Activated CD8-positive, alpha-beta memory T cell treated with anti-CD3 and anti-CD28 coated beads for 1 hour (primary cell): ENCODE measurements at places on chromosomes 2 and 18.
A peak's percentile ranks its signal among the peaks of the same experiment; 100 is the strongest.

GRCh38 chr18:57794951-57795728, 8.0 kb downstream of the ATP8B1 start:
- DNase-seq = no peak

DNA sequence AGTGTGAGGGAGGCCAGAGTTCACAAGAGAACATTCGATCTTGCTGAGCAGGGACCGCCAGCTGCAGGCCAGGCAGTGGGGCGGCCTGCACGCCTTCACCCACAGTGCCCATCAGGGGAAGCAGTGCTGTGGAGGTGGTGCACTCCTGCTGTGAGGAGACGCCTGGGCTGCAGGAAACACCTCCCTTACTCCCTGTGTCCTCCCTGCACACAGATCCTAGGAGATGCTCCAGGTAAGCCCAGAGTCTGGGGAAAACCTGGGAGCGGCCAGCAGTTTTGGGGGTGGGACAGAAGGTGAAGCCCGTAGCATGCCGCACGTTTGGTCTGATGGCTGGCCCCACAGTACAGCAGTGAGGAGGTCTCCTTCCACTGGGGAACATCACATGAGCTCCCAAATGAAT, 180.8 kb upstream of the RAB6C start:
- DNase-seq = no peak

DNA sequence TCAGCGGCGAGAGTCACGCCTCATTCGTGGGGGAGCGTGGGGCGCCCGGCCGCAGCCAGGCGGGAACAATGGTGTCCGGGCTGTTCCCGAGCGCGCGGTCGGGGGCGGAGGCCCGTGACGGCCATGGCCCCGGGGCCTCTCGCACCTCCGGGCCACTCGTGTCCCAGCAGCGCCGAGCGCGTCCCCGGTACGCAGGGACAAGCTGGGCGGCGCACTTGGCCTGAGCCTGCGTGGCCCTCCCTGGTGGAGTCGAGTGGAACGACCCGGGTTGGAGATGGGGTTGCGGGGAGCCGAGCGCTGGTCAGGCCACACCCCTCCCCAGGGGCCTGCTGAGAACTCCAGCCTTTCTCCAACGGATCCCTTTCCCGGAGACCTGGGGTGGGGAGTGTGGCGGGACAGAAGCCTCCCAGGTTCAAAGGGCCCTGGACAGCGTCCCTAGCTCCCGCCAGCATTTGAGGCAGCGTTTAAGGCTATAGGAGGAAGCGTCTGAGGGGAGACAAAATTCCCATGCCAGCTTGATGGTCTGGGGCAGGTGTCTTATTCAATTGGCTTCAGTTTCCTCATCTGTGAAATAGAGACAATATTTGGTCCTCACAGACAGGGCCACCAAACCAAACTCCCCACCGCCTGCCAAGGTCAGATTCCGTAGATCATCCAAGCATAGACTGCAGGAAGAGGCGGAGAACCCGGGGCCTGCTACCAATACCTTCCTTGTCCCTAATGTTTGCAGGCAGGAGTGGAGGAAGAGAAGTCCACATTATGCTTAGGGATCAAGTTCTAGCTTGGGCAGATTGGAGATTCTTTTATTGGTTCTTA, 553 bp downstream of the CNDP2 start:
- peak; percentile 4 for DNase-seq

- no peak for DNase-seq
Observed at GRCh38 chr18:1034971-1035370, 130.3 kb downstream of the ADCYAP1 start.

GRCh38 chr2:146826388-146826787, 1018.4 kb upstream of the ACVR2A start:
- DNase-seq = no peak

GRCh38 chr2:210544831-210545230, 11.6 kb upstream of the CPS1 start:
- DNase-seq = no peak

GRCh38 chr2:220191031-220191430, 563.6 kb downstream of the SLC4A3 start:
- DNase-seq = no peak

DNA sequence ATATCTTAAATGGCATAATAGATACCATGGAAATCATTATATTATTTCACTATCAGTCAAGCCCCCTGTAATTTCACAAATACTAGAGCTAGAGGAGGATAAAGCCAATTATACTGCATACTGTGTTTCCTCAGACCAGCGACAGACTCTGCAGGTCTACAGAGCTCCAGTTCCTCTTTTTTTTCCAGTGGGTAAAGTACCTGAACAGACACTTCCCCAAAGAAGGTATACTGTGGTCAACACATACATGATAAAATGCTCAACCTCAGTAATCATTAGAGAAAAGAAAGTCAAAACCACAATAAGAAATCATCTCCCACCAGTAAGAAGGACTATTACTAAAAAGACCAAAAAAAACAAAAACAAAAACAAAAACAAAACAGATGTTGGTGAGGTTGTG, 44.6 kb downstream of the SCN7A start:
- no peak for DNase-seq

DNA sequence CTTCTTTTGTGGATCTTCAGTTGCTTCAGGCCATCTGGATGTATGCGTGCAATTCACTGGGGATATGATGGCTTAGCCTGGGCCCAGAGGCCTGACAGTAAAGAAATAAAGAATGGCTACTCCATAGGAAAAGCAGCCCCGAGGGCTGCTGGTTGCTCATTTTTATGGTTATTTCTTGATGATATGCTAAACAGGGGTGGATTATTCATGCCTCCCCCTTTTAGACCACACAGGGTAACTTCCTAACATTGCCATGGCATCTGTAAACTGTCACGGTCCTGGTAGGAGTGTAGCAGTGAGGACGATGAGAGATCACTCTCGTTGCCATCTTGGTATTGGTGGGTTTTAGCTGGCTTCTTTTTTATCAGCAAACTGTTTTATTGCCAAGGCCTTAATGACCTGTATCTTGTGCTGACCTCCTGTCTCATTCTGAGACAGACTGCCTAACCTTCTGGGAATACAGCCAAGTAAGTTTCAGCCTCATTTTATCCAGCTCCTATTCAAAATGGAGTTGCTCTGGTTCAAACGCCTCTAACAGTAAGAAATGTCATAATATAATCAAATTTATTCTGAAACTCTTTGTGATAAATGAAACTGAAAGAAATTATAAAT, 60.5 kb downstream of the DSEL start:
- DNase-seq = no peak

GRCh38 chr2:172101821-172102390, 794 bp downstream of the DLX2 start:
- DNase-seq = no peak

DNA sequence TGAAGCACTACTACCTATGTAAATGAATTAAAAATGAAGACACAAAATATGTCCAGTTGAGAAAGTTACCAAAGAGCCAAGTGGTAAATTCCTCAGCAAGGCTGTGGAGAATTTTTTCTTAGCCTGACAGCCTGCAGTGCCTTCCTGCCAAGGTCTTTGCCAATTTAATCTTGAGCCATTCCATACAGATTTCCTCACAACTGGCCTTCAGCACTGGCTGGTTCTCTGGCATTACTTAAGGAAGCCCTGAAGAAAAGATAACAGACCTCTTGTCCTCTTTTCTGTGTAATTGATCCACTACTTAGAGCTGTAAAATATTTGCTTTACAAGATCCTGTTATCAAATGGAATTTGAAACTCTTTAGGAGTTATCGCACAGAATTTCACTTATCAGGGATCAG, 334.2 kb upstream of the LRRTM1 start:
- DNase-seq = no peak

DNA sequence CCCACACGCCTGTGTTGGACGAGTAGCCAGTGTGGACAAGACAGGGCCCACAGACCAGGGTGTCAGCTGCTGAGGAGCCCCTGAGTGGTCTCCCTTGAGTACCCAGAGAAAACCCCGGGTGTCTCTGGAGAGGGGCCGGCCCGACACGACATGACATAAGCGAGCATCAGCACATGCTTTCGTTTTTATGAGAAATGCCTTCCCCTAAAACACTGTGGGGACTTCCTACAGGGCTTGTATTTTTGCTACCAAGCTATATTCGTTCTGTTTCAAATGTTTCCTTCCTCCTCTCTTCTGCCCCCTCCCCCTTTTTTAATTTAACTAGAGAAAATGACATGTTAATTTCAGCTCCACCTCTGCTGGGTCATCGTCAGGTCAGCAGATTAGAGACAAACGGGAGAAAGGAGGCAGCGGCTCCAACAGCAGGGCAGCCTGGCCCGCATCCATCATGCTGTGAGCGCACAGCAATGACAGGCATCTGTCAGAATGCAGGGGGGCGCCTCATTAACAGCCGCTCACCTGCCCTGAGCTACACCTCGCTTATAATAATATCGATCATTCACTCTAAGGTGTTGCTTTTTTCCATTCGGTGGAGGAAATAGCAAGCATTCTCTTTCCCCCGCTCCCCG, 286.2 kb downstream of the ZNF516 start:
- DNase-seq = no peak

GRCh38 chr2:72887740-72888437, 681 bp downstream of the SPR start:
- DNase-seq = peak; percentile 30

DNA sequence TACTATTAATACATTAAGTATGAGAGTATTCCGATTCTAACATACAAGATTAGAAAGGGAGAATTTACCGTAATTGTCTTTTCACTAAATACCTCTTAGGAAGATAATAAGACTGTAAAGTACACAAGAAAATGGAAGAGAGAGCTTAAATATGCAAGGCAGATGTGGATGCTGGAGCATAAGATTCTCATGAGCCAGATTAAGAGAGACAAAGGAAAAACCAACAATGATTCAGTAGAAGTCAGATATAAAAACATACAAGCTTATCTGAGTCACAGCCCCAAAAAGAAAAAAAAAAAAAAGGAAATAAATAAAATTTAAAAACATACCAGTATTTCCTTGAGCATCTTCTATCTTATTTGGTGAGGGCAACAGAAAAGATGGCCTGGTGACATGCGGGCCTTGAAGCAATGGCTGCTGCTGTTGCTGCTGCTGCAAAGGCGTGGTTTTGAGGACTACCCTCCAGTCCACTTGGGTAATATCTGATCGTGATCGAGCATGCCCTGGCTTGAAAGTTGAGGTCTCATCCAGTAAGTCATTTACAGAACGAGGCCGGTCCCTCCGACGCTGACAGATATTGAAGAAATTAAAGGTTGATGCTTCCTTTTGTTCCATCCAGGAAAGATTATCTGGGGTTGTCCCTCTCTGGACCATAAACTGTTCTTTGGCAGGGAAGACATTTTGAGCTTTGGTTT, 24.5 kb downstream of the PLEKHM3 start:
- DNase-seq = no peak

DNA sequence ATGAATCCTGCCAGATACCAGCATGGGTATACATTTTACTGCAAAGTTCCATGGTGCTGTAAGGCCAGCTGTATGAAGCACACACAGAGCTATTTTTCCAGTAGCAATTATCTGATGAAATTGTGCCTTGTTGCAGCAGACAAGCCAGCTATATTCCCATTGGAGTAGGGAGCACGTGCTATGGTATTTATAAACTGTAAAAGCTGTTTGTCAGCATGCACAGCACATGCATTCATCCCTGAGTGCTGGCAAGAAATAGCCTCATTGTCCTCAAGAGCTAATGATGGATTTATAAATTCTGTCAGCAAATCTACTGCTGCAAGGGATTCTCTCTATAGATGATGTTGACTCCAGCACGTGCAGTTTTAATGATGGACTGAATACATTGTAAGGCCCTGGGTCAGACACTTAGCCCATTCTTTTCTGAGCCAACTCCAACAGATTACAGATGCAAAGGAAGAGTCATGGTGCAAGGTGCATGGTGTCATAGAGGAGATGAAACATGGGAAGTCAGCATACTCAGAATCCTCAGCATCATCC, 61.7 kb downstream of the KCNS3 start:
- DNase-seq = no peak

GRCh38 chr18:76983613-76984051, 149.0 kb downstream of the MBP start:
- no peak for DNase-seq

GRCh38 chr2:127864877-127865276, 6.9 kb upstream of the POLR2D start:
- DNase-seq = no peak

DNA sequence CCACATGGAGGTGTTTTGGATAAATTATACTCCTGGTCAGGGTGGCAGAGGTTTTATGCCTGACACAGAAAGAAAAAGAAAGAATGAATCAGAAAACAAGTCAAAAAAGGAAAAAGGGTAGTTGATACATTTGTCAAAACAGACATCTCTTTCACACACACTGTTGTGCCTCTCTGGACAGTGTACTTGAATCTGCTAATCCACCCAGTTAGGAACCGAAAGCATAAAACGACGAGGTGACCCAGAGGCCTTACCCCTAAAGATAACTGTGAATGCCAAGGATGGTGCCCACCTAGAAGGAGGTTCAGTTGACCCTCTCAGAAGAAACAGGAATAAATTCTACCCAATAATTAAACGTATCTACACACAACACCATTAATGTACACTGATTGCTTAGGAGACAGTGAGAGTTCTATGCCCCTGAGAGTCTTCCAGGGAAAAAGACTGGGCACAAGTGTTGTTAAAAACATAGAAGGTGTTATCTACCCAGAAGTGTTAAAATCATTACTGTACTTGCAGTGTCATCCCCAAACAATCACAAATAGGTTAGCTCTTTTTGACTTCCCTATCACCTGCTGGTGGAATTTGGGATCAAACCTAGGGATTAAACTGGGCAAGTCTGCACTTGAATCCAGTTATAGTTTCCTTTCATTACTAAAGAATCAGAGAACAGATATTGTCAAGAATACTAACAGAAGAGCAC, 123.2 kb upstream of the DNAJC10 start:
- DNase-seq = no peak

- DNase-seq = no peak
Observed at GRCh38 chr2:198135481-198135934, 331.1 kb downstream of the PLCL1 start.

DNA sequence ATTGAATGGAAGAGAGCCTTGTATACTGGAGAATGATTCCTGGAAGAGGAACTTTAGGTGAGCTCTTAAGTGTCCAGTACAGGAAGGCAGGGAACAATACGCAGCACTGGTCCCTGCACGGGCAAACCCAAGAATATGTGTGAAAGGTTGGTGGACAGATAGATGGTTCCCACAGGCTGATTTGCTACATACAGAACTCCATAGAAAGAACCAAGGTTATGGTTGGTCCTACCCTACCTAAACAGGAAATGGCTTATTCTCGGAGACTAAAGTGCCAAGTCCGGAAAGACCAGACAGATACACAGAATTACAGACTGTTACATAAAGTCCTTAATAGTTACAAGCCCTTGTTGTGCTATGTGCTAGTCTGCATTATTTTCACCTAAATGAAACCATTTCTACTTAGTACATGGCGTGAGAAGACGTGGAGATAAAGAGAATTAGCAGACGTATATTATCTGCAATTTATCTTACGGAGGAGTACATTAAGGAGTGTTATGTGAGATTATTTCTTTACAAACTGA, 1.2 kb downstream of the REV1 start:
- DNase-seq = no peak

DNA sequence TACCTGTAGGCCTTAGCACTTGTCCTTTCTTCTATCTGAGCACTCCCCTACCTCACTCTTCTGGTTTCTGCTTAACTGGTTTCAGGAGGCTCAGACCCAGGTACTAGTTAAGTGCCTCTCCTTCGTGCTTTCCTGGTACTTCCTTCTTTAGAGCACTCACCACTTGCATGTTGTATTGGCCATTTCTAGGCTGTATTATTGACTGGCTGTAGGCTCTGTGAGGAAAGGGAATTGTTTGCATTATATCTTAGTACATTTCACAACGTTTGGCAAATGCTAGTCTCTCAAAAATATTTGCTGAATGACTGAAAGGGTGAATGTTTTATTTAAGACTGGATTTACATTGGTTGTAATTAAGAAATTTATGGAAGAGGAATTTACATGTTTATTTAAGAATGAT, 36.0 kb upstream of the SCN1A start:
- no peak for DNase-seq
